ENCODE measurements at places on chromosomes 11 and 22.
A peak's percentile ranks its signal among the peaks of the same experiment; 100 is the strongest.

- no peak for DNase-seq
These were observed 250.4 kb upstream of the SORL1-AS1 start for GRCh38 chr11:121703201-121703600.

- no peak for DNase-seq
These were observed 23.1 kb upstream of the GNB1L start for GRCh38 chr22:19877626-19878339.

- no peak for DNase-seq
These were observed 6.4 kb downstream of the RCE1 start for GRCh38 chr11:66849501-66850234.

GRCh38 chr11:2699185-2699530 lies 636 bp downstream of the KCNQ1OT1 start:
- DNase-seq = no peak

- peak; percentile 82 for DNase-seq
These were observed 30.9 kb downstream of the C22orf31 start for GRCh38 chr22:29030618-29031226.

DNA sequence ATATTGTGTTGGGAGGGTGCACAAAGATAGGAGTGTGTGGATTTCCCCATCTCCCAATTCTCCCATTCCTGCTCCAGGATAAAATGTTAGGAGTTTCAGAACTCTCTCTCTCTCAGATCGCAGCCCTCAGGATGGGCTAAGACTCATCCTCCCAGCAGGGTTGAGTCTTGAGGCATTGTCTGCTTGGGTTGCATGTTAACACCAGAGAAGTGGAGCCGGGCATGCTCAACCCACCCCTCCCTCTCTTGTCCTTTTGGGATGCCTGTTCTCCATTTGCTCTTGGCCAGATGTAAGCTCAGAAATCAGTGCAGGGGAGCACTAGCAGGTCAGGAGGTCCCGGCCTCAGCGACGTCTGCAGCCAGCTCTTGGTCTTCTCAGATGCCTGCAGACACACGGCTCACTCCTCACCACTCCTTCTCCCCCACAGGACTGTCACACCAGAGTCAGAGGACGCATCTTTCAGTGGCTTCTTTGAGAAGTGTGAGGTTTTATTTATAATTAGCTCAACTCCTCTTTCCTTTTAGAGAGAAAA lies 1456.5 kb downstream of the TBC1D22A start:
- DNase-seq = no peak

- no peak for DNase-seq
These were observed 49.5 kb downstream of the PACS1 start for GRCh38 chr11:66119348-66120133.

GRCh38 chr11:19628018-19628417 lies 84.6 kb upstream of the NAV2 start:
- no peak for DNase-seq

DNA sequence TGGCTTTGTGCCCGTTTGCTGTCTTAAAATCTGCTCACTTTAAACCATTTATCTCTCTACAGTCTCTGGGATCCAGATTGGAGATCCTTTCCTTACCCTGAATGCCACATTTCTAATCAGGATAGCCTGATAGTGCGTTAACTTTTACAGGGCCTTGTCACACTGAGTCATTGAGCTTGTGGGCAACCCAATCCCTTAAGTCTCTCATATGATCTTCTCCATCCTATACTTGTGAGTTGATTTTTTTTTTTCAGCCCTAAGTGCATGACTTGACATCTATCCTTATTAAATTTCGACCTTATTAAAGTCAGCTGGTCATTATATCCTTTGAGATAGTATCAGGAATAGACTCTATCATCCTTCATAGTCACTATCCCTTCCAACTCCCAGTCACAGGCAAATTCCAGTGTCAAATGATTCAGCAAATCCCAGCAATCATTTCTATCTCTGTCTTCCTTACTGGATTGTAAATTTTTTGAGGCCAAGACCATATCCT lies 57.7 kb downstream of the TEAD1 start:
- DNase-seq = no peak

DNA sequence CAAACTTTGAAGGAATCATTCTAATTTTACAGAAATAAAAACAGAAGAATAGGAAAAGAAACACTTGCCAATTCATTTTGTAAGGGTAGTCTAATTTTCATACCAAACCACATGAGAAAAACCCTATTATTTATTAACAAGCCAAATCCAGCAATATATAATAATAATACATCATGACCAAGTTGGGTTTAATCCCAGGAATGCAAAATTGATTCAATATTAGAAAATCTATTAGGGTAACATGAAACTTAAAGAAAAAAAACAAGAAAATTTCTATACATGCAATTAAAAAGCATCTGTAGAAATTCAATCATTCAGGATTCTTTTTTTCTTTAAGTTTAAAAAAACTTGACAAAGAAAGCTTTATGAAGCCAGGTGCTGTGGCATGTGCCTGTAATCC lies 16.8 kb downstream of the MAPK1 start:
- DNase-seq = no peak

DNA sequence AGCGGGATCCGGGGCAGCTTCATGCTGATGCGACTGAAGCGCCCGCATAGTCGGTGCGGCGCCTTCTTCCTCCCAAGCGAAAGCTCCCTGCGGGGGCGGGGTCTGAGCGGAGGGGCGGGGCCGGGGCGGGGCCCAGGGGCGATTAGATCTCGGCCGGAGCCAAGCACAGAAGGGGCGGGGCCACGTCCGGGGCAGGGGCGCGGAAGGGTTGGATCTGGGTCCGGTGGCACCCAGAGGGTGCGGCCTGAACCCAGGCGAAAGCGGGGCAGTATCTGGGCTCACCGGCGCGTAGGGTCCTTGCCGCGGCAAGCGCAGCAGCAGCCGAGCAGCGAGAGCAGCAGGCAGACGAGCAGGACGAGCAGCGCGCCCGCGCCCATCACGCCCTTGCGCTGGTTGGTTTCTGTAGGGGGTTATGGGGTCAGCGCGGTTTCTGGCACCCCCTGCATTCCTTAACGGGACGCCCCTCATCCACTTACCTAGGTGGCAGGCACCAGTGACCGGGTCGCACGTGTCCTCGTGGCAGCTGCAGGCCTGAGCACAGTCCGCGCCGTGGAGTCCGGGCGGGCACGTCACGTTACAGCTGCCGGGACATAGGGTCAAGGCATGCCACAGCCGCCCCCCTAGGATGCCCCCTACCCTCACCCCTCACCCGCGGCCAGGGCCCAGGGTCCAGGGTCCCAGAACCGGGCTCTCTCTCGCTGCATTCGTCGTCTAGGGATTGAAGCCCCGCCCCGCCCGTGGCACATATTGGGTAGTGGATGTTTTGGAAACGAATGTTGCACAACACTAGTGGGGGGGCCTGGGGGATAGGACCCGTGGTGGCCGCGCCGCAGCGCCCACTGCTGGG lies 8.1 kb downstream of the SCARF2 start:
- peak; percentile 28 for DNase-seq

DNA sequence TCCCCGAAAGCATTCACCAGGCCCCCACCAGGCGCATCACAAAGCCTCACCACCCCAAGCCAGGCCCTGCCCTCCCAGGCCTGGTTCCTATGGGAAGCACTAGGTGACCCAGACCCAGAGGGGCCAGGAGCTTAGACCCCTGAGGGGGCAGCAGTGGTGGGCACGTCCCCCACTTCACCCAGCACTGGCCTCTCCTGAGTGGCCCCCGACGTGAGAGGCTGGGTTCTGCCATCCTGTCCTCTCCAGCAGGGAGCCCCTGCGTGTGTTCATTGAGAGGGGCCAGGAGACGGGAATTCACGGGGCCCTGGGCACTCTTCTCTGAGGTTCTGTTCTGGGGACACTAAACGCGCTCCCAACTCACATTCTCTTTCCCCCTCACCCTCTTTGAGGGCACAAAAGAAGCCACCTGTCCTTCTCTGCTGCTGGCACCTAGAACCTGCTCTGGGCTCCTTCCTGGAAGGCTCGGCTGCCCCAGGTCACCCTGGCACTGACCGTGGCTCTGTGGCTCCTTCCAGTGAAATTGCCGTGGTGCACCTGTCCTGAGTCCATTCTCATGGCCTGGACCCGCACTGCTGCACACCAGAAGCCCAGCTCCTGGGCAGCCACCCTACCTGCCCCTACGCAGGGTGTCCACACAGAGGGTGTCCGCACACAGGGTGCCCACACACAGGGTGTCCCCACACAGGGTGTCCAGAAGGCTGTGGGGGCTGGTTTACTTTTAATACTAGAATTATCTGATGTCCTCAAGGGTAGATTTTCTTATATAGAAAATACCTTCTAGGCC lies 12.2 kb downstream of the PTDSS2 start:
- DNase-seq = no peak

- no peak for DNase-seq
These were observed 52.4 kb downstream of the CD82 start for GRCh38 chr11:44617671-44618461.

DNA sequence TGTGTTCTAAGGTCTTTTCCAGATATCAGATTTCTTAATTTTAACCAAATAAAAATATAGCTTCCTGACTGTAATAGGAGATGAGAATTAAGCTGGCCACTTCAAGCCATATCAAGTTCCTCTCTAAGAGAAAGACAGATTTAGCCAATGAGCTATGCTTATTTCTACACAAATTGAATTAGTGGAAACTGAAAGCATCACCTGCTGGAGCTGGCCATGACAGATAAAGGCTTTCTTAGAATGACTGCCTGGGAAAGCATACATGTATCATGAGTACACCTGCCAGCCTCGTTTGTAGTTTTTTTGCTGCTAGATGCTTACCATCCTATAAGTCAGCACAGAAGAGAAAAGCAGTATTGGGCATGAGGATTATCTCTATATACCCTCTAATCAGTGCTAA lies 53.5 kb upstream of the DBX1 start:
- DNase-seq = peak; percentile 28

GRCh38 chr11:61969838-61970662 lies 2.6 kb upstream of the FTH1 start:
- no peak for DNase-seq

GRCh38 chr11:107468596-107468995 lies 11.0 kb upstream of the CWF19L2 start:
- DNase-seq = peak; percentile 19

- DNase-seq = no peak
These were observed 70.7 kb upstream of the AKIP1 start for GRCh38 chr11:8839957-8840945.

GRCh38 chr22:38260761-38261681 lies 11.8 kb downstream of the TMEM184B start:
- no peak for DNase-seq

DNA sequence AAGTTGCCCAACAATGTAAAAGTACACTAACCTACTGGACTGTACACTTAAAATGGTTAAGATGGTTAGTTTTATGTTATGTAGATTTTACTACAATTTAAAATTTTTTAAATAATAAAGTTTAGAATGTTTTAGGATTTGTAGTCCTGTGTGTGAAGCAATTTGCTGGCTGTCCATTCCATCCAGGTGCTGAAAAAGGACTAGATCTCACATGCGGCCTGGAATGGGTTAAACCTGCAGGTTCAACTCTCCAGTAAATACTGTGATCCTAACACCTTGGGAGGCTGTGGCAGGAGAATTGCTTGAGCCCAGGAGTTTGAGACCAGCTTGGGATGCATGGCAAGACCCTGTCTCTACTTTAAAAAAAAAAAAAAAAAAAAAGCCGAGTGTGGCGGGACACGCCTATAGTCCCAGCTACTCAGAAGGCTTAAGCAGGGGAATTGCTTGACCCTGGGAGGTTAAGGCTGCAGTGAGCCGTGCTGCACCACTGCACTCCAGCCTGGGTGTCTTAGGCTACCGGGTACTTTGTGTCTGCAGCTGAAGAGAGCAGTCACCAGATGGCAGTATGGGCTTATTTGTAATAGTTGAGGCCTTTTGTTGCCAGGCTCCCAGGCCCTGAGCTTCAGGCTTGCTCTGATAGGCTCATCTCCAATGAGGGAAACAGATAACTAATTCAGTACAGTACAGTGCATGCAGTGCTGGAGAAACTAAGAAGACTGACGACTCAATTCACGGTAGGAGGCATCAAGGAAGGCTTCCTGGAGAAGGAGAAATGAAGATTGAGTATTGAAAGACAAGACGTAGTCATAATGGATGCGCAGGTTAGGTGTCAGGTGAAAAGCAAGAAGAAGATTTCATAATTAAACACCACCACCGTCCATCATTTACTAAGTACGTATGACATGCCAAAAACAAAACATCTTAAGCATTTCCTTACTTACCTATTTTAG lies 64.7 kb upstream of the ASPHD2 start:
- DNase-seq = peak; percentile 70

GRCh38 chr11:126834149-126834548 lies 166.4 kb downstream of the KIRREL3 start:
- no peak for DNase-seq

DNA sequence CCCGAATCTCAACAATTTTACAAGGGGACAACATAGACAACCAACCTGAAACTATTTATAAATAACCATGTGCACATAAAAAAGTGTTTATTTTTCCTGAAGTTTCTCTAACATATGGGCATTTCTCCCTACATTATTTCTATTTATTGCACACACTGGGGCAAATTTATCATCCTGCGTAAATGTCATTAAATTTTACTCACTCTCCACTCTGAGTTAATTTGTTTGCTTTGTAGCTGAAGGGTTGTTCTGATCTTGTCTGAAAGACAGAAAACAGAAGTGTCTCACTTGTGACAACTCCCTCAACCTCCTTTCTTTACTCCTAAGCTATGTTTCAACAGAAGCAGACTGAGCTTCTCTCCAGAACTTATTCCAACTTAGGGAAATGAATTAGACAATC lies 194.2 kb downstream of the HIPK3 start:
- no peak for DNase-seq

GRCh38 chr11:14148653-14149273 lies 186.2 kb downstream of the SPON1 start:
- DNase-seq = peak; percentile 40

GRCh38 chr11:116112087-116112935 lies 608.1 kb upstream of the CADM1 start:
- no peak for DNase-seq

GRCh38 chr22:31945971-31946680 lies 1.8 kb downstream of the YWHAH start:
- no peak for DNase-seq

DNA sequence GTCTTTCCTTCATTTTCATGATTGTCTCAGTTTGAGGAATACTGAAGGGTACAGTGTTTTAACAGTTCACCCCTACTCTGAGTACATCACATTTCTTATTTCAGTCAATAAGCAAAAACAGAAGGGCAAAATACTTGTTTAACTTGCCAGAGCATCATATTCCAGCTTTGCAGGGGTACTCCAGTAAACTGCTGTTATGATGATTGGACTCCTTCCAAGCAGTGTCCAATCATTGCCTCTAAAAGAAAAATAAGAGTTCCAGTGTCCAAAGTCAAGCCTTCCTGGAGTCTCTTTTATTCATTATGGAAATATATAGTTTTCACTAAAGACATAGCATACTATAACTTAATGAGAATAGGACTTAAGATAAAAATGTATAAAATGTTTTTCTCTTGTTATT lies 105.1 kb downstream of the FANCF start:
- no peak for DNase-seq

DNA sequence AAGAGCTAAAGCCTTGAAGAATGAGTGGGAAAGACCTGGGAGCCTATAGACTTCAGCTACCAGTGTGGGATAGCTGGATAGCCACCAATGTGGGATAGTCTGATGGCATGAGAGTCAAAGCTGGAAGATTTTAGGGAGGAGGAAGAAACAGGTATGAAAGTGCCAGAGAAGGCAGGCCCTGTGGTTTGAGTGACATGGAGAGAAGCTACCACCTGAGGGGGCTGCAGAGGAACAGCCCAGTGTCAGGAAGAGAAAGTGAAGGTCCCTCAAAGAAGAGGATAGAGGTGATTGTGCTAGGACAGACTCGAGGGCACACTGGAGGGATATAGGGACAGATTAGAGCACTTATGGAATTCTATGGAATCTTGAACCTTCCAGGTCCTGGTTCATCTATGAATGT lies 23.1 kb upstream of the PAX6 start:
- DNase-seq = no peak
